CD4-positive, alpha-beta T cell treated with Interleukin-15 for 4 hours (primary cell): ENCODE measurements at places on chromosomes 1 and 21.

DNA sequence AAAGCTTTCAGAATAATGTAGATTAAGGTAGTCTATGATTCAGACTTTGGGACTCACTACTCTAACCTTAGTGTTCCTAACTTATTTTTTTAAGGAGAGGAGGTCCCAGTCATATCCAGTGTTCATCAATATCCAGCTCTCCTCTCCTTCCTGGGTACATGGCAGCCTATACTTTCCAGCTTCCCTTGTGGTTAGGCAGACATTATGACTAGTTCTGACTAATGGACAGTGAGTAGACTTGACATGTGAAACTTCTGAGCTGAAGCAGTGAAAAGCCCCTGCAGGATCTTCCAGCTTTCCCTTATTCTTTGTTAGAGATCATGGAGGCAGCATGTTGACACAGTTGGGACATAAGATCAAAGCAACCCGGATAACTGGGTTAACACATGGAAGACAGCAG is 144.2 kb downstream of the PTPRU start:
- no peak for DNase-seq

DNA sequence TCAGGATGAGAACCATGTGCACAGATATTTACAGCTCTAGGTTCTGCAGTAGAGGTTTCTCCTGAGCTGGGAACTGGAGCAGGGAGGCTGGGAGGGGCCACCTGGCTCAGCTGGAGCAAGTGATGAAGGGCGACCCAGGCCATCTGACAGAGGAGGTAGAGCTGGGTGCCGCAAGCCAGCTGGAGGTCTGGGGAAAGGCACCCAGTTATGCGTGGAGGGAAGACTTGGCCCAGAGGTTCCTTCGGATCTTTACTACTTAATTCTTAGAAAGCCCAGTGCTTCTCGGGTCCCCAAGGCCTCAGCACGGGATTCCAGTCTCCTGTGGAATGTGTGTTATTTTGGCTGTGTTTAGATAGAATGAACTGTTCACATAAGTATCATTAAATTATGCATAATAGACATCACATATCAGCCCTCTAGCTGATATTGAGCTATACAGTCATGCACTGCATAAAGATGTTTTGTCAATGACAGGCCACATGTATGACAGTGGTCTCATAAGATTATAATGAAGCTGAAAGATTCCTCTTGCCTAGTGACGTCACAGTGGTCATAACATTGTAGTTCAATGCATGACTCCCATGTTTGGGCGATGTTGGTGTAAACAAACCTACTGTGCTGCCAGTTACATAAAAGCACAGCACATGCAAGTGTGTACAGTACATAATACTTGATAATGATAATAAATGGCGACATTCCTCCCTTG is 245.1 kb downstream of the RHOU start:
- DNase-seq: no peak

DNA sequence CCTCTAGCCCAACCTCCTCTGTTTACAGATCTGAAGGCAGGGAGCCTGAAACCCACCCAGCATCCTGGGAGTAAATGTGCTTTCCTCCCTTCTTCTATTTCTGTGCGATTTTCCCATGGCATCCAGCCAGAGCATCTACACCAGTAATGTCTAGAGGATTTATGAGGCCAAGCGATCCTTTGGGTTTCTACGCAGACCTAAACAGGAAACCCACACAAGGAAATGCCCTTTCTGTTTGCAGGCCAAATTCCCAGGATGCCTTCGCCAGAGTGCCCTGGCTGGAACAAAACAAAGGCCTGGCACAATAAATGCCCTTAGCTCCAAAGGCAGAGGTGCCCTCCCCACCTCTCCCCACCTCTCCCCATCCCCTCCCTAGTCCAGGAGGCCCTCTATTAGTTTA is 110.5 kb upstream of the CDC42BPA start:
- no peak for DNase-seq

GRCh38 chr1:110184446-110184845 is 25.7 kb upstream of the KCNC4 start:
- DNase-seq: no peak

DNA sequence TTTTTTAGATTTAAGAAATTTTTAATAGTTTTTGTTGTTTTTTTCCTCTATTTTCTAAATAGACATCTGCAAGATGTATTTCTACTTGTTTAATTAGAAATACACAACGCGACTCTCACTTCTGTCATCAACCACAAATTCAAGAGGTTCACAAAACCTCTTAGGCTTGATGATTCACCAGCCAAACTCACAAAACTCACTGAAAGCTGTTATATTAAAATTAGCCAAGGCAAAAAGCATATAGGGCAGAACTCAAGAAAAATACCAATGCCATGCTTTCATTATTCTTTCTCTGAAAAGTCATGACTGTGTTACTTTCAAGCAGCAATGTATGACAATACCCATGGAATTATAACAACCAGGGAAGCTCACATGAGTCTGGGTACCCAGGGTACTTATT is 487.0 kb upstream of the RGS18 start:
- DNase-seq: no peak

DNA sequence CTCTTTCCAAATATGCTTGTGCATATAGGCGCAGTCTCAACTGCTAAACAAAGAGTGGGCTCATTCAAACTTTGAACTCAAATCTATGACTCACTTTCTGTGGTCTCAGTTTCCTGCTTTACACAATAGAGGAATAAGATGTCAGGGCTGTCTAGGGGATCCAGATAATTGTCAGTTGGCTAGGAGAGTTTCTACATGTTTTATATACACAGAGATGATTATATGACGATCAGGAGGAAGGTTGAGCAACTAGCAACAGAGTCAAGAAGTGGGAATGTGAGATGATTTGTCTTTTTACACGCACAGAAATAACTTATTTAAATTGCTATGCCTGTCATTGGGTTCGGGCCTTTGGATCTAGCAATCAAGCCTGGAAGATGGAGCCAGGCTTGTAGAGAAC is 299.4 kb upstream of the LYPLAL1 start:
- DNase-seq: no peak

GRCh38 chr1:203629507-203630082 is 3.0 kb downstream of the ATP2B4 start:
- peak; percentile 68 for DNase-seq

- DNase-seq: no peak
Observed at GRCh38 chr1:81804312-81804711, 3.6 kb downstream of the ADGRL2 start.

DNA sequence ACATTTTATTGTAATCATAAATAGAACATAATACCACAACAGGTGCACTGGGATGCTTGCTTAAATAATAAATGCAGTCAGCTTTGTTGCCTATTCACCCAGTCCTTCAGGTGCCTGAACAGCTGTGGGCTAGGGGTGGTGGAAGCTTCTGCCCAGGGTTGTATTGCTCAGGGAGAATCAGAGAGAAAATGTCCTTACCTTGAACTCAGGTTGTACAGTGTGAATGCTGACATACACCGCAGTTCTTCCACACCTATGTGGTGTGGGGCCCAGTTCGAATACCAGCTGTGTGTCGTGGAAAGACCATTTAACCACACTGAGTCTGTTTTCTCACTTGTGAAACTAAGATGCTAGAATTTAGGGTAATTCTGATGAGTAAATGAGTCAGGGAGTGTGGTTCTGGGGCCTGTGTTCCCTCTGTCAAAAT is 115.7 kb upstream of the ATP1A1 start:
- DNase-seq: no peak

DNA sequence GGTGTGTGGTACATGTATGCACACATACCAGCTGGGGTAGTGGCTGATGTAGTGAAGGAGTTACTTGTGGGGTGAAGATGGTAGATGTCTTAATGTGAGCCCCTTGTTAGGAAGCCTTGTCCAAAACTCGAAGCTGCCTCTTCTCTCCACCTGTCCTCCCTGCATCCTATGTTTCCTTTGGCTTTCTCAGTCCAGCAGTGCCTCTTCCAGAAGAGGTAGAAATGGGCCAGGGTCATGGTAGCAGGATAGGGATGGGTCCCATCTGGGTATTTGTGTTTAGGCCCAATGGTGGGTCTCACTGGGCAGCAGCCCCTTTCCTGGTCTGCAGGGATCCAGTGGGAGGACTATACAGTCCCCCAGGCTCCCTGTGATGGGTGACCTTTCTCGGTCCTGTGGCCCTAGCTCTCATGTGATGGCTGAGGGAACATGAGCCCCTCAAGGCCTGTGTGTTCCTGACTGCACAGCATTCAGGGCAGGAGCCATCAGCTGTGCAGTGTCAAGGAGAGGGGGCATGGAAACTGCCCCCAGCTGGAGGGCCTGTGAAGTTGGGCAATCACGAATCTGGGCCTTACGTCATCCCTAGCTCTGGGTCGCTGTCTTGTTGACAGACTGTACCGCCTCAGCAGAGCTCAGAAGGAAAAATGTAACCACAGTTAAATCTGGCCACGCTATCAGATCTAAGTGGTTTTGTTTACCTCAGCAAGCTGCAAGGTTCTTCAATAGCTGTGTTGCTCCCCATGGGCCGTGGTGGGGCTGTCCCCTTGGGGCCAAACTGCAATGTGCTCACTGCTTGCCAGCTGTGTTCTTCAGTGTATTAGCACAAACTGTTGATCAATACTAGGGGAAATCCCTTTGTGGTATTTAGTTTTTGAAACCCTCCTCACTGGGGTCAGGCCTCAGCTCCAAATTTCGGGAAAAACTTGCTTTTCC is 82.7 kb downstream of the NOS1AP start:
- no peak for DNase-seq

DNA sequence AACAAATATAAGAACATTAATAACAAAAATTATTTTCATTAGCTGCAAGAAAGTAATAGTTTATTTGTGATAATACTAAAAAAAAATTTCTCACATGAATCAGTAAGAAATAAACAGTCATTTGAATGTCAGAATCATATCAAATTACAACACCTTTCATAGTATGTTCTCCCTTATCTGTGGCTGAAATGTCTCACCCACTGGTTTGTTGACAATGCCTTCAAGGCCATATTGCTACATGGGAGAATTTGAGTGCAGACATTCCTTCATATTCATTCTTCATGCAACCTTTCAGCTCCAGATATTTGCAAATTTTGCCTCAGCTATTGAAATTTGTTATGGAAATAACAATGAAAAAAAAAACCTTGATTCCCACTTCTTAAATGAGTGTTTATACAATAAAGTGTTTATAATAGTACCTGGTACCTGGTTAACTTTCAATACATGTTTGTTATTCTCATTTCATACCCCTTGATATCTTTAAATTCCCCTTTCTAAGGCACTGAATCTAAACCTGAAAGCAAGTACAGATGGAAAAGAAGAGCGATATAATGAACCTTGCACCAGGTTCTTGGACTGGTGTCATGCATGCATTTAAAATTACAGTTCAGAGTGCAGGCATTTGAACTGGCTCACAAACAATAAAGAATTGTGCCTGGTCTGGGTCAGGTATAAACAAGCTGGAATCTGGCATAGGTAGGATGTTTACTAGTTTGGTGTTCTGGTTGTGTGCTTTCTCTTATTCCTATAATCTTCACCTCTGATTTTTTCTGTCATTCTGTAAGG is 242.2 kb upstream of the ADGRL2 start:
- no peak for DNase-seq

DNA sequence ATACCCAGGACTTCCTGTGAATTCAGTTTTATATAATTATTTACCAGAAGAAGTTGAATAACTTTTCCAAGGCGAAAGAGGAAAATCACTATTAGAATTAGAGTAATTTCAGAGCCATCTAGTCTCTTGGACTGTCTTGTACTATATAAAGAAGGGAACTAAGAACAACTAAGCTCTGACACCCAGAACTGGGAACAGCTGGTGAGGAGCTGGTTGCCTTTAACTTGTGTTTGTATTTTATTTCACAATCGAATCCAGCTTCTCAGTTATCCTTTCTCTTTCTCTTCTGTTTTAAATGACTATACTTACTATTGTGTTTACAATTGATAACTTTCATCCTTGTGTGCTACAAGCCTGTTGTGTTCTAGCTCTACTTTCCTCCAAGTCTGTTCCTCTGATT is 8.4 kb downstream of the SNX27 start:
- no peak for DNase-seq

- DNase-seq: no peak
Observed at GRCh38 chr1:93579891-93580290, 101.7 kb downstream of the BCAR3 start.

GRCh38 chr1:155019377-155020245 is 14.0 kb downstream of the DCST2 start:
- DNase-seq: no peak

GRCh38 chr1:204383163-204383904 is 23.6 kb upstream of the PLEKHA6 start:
- DNase-seq: no peak

- DNase-seq: no peak
Observed at GRCh38 chr1:10789047-10789791, 7.2 kb downstream of the CASZ1 start.

DNA sequence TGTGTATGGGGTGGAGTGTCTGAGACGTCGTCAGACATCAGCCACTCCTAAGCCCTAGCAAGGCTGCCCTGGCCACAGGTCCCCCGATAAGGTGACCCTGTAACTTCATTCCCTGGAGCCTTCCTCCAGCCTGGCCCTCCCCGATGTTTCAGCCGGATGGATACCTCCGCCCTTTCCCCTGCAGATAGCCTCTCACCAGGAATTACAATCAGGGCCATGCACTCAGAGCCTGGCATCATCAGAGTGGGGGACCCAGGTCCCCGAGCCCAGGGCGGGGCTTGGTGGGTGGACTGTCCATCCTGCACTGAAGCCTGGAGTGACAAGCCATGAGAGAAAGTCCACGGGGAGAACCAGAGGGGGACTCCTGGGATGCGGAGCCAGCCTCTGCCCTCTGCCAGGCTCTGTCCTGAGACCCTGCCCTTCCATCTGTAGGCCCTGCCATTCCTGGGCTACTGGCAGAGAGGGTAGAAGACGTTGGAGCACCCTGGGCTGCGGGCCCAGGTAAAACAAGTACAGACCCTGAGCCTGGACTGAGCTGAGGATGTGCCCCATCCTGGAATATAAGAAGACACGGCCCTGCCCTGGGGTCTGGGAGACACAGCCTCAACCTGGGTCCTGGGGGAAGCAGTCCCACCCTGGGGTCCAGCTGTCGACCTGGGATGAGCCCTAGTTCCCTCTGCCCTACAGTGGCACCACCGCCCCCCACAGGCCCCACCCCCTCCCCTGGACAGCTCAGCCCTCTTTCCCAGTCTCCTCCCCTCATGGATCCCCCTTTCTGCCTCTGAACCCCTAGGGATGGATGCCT is 16.8 kb upstream of the ARF1 start:
- no peak for DNase-seq

GRCh38 chr1:13604721-13605120 is 21.1 kb downstream of the PDPN start:
- DNase-seq: no peak

GRCh38 chr1:248923352-248924338 is 17.6 kb downstream of the PGBD2 start:
- DNase-seq: no peak

- DNase-seq: no peak
Observed at GRCh38 chr1:113984710-113985109, 5.4 kb downstream of the OLFML3 start.

- DNase-seq: no peak
Observed at GRCh38 chr1:17885663-17886320, 130.7 kb downstream of the ACTL8 start.

- no peak for DNase-seq
Observed at GRCh38 chr1:101247404-101248287, 10.8 kb downstream of the S1PR1 start.

DNA sequence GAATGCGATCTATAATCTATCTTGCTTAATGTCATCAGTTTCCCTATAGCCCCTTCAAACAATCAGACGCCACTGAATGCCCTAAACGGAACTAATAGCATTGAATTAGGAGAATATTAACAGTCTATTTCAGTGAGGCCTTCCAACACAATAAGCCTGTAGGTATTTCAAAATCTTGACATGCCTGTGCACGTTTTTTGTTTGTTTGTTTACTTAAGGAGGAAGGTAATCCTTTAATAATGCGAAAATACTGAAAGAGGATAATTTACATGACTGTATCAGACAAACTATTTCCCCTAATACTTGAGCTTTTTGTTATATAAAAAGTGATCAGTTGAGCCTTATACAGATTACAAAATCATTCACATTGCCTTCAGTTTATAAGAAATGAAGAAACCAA is 29.0 kb upstream of the JAK1 start:
- no peak for DNase-seq
